Karpas-422 (cell line): ENCODE measurements at places on chromosomes 2 and 18. TPM values are rescaled to one million over a fixed set of nuclear protein-coding genes. Genes with fewer than 3 reads are reported as not detected.

DNA sequence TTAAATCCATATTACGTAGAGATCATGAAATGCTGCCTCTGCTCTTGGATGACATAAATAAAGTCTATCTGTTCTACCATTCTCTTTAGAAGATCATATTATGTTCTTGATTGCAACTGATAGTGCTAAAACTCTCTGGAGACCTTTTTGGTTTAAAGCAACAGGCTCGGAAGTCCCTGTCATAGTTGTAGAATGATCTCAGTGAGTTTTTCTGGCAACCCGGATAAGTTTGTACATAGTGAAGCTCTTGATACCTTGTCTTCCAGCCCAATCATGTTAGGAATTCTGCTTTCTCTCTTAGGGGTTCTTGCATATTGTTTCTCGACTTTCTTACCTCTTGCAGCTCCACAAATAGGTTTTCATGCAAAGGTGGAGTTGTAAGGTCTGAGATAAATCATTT, 156.1 kb downstream of the TTC27 start:
- no peak for DNase-seq

DNA sequence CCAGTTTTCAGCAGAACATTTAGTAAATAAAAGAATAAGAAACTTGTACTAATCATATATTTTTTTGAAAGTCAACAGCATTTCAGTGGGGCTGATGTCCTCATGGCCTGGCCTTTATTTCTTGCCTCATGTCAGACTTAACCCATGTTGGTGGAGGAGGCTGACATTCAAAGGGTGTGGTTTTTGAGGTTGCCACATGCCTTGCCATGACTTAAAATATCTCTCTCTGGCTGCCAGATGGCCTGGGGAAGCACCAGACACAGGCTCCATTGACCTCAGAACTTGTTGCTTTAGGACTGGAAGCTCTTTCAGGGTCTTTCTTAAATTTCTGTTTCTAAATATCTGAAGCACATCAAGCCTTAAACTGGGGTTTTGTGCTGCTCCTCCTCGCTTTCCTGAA, 32.5 kb upstream of the CD28 start:
- DNase-seq, result no peak

DNA sequence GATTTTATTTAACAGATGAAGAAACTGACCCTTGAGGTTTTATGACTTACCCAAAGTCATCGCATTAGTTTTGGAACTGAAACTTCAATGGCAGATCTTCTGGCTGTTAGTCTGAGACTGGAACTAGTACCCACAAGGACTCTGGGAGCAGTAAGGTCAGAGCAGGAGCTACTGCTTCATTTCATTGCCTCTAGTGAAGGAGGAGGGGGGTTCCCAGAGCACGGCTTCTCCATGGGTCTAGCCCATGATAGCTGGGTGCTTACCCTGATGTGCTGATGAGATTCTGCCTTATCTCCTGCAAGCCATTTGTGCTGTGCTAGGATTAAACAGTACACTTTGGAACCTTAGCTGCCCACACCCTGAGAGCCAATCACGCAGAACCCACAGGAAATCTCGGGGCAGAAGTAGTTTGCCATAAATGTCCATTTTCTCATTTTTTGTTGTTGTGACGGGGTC, 5.4 kb upstream of the RNASEH1 start:
- no peak for DNase-seq

- no peak for DNase-seq
Measured at GRCh38 chr2:236101311-236101950, 66.8 kb downstream of the GBX2 start.

DNA sequence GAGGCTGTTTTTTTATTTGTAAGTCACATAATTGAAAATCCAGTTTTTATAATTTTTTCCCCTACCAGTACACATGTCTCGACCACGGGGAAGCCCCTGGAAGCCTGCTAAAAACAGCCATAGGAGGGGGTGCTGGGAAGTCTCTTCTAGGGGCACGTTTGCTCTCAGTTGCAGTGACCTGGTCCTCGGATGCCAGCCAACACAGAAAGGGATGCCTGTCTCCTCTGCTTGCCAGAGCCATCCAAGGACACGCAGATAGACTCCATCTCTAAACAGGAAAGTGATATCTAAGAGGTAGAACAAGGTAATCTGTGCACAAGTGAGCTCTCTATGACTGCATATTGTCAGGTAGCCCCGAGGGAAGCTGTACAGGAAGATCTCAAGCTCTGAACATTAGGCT, 255.8 kb downstream of the SETBP1 start:
- no peak for DNase-seq

- no peak for DNase-seq
Measured at GRCh38 chr2:42309366-42309765, 51.7 kb downstream of the COX7A2L start.

DNA sequence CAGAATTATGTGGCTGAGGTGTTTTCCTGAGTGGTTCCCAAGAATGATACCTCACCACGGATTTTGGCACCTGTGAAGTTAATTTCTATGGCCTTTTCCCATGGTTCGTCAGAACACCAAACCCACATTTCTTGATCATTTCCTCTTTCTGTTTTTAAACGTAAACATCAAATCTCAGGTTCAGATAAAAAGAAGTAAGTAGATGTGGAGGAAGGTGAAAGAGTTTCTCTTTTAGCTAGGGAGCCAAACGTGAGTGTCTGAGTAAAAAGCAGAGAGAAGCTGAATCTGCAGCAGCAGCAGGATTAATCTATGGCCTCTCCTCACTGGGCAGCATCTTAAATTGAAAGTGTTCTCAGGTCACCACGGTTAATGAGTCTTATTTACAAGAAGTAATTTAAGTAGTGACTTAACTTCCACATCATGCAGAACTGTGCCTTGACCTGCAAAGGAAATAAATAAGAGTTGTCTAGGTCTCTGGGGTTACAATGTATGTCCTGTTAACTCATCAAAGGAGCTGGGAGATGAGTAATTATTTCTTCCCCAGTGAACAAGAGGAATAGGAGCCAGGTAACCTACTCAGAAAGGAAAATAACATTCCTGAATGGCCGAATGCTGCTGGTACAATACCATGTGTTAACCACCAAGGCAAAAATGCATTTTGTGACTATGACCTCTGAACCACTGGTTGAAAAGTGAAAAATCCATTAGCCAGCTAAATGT, 139.6 kb upstream of the NETO1 start:
- DNase-seq, result no peak

Gene CELF4
- total RNA-seq, result not detected in 2 replicates
